Stimulated activated CD4-positive, alpha-beta T cell treated with anti-CD3 and anti-CD28 coated beads, TNF-alpha, amount 100 ng/mL, for 48 hours (primary cell): ENCODE measurements at places on chromosomes 6 and 20.

DNA sequence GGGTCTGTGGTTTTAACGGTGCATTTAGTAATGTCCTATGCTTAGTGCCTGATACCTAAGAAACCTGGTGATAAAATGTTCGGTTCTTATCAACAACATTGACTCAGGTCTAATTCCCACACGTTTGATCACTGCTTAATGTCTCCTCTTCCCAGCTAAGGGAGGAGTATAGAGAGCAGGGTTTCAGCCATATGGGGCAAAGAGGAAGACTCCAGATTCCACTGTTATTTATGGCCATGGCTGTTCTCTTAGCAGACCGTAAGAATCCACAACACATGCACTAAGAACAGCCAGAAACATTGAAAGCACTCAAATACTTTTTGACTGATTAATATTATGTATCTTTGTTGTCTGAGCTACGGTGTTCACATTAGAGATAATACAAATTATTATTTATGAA lies 112.1 kb downstream of the BCAS1 start:
- no peak for DNase-seq

DNA sequence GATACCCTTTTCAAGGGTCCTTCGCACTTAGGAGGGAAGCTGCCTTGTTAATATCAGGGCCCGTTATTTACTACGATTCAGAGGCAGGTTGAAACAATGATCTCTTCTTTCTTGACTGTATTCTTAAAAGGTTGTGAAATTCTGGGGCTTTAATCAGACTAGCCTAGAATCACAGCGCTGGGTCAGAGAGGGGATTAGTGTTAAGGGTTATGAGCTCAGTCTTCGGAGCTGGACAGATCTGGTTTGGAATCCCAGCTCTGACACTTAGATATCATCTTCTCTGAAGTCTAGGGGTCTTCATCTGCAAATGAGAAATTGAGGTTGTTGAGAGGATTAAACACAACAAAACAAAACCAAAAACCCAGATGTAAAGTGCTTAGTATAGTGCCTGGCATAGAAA lies 77.4 kb downstream of the CD83 start:
- DNase-seq: no peak

DNA sequence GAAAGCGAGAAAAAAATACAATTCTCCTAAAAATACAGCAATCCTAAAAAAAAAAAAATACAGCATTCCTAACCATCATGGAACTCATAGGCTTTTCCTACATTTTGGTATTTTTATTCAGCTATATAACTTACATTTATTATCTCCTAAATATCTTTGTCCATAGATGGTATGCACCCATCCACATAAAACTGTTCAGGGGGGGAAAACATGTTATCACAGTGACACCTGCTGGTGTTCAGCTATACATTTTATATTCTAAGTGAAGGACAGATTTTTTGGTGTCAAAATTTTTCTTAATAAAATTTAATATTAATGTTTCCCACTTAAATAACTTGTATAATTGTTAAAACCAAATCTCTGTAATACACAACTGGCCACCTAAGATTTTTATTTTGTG lies 58.0 kb downstream of the BLOC1S5 start:
- no peak for DNase-seq

DNA sequence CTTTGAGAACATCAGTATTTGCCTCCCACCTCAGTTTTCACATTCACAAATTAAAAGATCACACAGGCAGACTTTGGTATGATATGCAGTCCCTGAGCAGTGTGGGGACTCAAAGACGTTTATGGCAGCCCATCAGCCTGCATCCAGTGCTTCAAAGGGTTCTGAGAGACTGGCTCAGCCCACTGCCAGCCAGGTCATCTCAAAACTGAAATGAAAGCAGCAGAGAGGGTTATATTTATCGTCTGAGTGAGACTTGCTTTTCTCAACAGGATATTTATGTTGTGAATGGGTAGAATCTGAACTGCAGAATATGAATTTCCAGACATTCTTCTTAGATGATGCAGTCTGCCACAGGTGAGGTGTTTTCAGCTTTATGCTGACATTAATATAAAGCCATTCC lies 159.8 kb downstream of the NRN1 start:
- no peak for DNase-seq

DNA sequence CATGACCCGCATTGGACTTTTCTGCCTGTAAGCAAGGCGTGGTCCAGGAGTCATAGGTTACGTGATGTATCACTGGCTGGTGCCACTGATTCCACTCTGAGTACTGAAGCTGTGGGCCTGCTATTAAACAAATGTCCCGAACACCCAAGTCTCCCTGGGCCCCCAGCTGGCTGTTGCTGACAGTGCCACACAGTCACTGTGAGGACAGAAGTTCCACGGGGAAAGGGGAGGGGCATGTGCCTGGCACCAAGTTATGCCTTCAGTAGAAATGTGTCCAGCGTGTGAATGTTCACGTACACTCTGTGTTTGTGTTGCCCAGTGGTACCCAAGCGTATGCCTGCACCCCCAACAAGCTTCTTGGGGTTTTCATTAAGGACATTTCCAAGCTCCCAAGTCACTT lies 171.4 kb upstream of the QKI start:
- DNase-seq: no peak

DNA sequence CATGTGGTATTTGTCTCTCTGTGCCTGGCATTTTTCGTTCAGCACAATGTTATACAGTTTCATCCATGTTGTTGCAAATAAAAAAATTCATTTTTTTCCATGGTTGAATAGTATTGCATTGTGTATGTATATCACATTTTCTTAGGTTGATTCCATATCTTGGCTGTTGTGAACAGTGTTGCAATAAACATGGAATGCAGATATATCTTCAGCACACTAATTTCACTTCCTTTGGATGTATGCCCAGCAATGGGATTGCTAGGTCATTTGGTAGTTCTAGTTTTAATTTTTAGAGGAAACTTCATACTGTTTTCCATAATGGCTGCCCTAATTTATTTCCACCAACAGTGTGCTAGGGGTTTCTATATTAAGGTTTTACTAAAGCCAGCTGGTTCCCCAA lies 52.6 kb downstream of the GFRAL start:
- DNase-seq: no peak

DNA sequence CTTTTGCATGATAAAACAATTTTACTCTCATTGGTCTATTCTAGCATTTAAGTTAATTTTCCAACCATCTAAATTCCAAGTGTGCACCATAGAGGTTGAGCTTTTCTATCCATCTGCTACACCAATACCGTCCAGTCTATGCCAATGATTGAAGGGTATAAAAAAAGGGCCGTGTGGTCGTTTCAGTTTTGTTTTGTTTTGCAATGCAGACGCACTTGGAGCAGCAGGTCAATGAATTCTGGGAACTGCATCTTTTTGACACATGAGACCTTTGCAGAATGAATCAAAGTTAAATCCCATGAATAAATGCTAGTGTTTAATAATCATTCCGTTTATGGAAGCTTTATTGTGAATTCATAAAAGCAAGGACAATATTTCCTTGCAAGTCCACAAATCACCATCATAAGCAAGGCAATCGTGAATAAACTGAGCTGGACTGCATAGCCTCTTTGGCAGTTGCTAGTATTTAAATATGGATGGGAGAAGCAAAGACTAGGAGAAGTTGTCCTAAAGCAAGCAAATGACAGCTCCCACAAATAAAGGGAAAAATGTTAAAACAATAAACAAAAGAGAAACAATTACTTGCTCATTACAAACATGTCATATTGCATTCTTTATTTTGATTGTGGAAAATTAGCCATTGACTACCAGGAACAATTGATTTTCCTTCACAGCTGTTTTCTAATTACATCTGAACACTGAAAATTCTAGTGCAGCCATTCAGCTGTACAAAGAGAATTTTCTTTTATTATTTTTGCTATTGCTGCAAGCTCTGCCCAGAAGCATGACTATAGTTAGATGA lies 649.7 kb upstream of the GJE1 start:
- no peak for DNase-seq

DNA sequence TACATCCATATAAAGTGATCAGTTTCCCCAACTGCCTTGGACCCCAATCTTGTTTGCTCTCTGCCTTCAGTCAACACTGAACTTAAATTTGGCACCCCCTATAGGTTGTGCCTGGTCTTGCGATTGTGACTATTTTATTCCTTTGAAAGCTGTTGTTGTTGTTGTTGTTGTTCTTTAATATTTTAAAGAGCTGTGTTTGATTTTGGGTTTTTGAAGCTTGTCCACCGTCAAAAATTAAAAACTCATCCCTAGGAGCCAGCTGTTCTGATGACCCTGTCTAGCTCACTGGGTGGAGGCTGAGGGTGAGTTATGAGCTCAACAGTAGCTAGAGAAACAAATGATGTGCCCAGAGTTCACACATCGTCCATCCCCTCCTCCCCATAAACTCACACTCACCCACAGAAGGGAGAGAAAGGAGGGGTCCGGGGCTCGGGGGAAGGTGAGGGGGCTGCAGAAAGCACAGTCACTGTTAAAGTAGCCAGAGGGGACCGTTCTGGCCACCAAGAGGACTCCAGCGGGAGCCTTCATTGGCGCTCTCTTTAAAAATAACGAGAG lies 4.0 kb downstream of the SIM1 start:
- no peak for DNase-seq

DNA sequence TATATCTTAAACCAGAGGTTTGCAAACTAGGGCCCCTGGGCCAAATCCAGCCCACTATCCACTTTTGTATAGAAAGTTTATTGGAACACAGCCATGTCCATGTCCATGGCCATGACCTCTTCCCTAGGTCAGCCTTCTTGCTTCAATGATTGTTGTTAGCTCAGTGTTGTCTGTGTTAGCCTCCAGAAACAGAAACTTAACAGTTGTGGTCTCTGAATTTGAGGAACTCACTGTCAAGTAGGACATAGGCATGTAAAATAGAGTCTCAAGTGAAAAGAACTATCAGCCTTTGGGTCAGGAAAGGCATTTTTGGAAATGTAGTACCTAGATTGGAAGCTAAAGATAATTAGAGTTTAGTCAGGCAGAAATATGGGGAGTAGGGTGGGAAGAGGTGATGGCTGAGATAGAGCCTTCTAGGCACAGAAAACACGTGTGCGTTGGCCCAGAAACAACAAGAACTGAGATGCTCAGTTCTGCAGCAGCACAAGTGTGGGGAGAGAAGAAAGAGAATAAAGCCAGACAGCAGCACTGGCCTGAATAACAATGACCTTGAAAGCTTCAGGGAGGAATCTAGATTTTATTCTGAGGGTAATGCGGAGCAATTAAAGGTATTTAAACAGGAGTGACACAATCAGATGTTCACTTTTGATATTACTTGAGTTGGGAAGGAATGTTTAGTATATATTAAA lies 87.0 kb upstream of the OLIG3 start:
- DNase-seq: no peak

GRCh38 chr20:23103284-23104018 lies 17.3 kb upstream of the CD93 start:
- no peak for DNase-seq

DNA sequence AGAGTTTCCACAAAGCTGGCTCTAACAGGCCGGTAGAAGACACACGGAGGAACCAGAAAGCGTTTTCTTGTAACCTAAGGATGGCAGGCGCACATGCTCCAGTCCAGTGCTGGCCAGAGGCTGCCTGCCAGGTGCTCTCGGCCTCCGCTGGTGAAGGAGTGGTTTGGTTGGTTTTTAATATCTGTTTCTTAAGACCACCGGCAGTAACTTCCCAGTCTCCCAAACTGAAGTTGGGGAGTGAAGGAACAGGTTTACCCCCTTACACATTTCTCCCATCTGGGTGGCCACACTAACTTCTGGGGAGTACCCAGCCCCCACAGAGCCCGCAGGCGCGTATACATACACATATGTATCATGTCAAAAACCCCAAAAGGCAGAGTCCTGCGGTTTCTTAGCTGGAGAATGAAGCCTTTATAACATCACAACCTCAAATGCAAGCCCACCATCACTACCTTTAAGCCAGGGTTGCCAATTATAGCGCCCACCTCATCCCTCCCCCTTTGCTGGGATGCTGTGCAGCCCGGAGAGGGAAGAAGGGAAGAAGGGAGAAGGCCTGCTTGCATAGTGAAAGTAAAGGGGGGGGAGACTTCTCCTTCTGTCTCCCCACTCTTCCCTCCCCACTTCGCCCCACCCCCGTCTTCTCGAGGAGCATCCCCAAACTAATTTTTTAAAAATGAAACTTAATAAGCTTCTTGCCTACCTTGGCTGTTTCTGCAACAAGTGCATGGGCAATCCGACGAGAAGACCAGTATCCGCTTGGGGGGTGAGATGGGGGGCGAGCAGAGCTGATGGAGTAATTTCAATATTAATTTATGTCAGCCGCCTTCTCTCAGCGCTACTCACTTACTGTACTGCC lies 1.0 kb downstream of the TRERF1 start:
- DNase-seq: no peak

DNA sequence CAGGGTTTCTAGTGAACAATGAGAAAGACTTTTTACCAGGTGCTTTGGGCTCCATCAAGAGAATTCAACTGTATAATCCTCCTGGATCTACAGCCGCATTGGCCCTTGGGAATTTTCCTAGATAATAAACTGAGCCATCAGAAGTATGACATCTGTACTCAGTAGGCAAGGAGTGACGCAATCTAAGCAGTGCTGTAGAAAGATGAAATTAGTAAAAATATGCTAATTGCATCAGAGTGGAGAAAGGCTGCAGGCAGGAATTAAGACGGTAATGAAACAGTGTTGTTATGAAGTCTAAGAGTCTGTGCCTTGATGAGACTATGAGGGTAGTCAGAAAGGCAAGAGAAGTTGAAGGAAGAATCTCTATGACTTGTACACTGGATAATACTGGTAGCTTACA lies 507.9 kb upstream of the SOX4 start:
- DNase-seq: no peak

DNA sequence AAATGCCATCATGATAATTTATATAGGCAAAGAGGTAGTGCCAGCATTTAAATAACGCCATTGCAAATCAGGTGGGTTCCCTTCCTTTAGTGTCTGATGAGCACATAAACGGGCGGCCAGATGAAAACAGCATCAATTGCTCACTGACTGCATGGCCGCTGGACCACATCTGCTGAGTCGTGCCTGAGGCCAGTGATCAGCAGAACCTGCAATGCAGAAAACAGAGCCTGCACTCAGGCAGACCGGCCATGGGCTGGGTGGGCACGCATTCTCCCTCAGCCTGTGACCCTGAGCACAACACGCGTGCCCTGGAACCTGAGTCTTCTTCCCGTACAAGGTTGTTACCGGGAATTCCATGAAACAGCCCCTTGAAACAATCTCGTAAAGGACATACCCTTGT lies 144.0 kb upstream of the THBS2 start:
- no peak for DNase-seq

- DNase-seq: no peak
Observed at GRCh38 chr6:135117413-135117968, 62.9 kb upstream of the HBS1L start.

DNA sequence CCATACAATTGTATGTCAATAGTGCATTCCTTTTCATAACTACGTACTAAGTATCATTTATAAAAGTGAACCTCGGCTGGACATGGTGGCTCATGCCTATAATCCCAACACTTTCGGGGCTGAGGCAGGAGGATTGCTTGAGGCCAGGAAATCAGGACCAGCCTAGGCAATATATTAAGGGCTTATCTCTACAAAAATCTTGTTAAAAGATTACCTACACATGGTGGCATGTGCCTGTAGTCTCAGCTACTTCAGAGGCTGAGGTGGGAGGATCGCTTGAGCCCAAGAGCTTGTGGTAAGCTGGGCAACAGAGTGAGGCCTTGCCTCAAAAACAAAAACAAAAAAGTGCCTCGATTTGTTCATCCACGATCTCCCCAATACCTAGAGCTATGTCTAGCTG lies 449.7 kb upstream of the SULF2 start:
- no peak for DNase-seq

GRCh38 chr20:5172903-5173463 lies 46.2 kb downstream of the CDS2 start:
- DNase-seq: no peak
